ENCODE measurements at places on chromosomes 3 and 15.

DNA sequence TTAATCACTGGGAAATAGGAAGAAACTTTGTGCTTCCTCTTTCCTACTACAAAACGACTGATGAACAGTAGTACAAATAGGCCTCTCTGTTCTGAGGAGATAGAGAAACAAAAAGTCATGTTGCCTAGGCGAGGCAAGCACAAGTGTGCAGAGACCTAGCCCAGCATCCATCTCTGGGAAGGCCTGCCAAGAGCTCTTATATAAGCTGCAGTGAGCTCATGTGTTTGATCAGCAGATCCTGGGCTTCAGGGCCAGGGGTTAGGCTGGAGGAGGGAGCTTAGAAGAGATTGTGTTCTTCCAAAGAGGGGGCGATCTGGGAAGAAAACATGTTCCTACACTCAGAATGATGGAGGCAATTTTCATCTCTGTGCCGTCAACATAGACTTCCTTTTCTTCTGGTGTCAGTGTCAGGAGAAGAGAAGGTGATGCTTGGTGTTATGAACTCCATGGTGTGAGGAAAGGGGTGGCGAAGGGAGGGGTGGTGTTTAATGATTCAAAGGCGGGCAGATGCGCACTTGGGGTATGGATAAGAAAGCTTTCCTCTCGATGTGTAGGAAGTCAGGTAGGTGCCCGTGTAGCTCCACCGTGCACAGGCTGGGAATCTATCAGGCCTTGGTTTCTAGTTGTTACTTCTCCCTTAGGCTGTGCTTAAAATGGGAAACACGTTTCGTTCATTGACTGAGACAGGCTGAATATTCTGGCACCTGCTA, 29.5 kb upstream of the ETV5 start:
- no peak for DNase-seq

GRCh38 chr15:96126859-96127258, 203.6 kb upstream of the NR2F2 start:
- no peak for DNase-seq

DNA sequence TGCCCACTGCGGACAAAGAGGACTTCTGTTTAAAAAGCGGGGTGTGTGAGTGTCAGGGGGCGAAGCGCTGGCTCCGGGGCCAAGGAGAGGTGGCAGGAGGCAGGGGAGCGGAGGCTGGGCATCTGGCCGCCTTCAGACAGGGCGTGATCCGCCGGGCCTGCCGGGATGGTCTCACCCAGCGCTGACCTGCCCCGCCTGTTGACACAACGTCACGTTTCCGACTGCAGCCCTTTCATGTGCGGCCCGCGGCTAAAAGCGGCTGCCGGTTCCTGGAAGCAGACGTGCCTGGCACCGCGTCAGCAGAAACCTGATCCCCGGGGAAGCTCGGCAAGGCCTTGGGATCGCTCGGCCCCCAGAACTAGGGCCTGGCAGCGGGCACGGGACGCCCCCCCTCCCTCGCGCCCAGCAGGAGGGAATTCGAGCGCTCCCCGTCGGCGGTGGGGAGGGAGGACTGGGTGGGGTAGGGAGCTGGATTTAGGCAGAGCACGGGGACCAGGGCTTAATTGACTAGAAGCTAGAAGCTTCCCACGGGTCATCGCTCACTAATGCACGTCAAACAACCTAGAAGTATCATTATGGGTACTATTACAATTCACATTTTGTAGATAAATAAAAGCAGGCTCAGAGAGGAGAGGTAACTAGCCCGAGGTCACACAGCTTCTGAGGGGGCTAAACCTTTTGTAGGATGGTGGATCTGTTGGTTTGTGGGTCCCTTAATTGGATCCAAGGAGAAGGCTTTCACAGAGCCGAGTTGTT, 7.7 kb downstream of the BHLHE40 start:
- DNase-seq, result peak; percentile 77

- no peak for DNase-seq
Measured at GRCh38 chr3:13544951-13545651, 3.8 kb upstream of the FBLN2 start.

DNA sequence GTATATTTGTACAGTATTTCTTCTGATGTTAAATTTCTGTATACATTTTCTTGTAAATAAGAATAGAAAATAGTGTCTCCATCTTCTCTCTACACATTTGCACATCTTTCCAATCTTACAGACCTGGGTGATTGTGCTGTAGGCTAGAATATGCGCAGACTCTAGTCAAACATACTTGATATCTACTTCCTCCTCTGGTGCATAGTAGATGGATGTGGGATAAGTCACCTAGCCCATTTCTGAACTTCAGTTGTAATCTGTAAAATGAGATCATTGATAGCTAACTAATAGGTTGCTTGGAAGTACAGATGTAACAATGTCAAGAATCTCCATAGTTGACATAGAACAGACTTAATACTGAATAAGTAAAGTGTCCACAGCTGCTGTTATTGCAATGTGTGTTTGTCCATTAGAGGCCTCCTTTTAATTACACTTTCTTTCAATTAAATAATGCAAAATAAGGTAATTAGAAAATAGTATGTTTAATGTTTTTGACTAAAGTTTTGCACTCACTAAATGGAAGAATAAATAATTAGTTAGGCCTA, 46.7 kb downstream of the ALCAM start:
- no peak for DNase-seq

- DNase-seq, result no peak
Measured at GRCh38 chr3:44392489-44392888, 53.9 kb downstream of the TCAIM start.
